Caco-2 (cell line): ENCODE measurements at places on chromosomes 13 and 19.

DNA sequence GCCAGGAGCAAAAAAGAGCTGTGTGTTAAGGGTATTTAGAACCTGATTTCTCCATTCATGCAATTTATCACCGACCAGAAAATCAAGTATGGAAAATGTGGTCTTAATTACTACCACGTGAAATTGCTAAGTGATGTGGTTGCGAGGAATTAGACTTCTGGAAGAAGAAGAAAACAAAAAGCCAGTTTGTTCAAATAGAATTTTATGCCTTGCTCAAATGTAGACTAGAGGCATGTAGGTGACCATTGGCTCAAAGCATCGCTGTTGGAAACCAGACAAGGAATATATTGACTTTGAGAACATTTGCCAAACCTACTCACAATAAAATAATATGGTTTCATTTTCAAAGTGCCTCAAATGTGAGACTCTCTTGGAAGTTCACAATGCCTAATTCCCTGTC, 57.3 kb upstream of the LRCH1 start:
- no peak for DNase-seq

- DNase-seq, result no peak
These were observed 576 bp downstream of the APBA3 start for GRCh38 chr19:3760871-3761361.

DNA sequence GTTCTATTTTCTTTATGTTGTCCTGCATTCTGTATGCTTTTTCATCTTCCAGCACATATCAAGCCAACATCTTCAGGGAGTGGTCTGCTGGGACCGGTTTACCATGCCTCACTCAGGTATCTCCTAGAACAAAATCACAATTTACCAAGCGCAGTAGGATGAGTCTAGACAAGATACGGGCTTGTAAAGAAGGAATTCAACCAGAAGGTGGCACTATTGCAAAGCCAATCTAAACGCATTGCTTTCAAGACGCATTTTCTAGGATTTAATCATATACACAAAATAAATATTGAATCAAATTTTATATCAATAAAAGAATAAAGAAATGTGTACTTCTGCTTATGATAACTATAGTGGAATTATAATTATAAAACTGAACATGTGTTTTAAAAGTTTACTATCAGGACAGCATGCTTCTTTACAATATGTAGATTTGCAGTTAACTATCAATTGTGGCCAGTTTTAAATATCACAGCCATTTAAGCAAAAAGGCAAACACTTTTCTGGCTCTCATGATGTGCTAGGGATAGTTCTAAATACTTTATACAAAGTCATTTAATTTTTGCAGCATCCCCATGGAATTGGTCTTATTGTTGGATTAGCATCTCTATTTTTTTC, 16.1 kb upstream of the TPP2 start:
- no peak for DNase-seq

DNA sequence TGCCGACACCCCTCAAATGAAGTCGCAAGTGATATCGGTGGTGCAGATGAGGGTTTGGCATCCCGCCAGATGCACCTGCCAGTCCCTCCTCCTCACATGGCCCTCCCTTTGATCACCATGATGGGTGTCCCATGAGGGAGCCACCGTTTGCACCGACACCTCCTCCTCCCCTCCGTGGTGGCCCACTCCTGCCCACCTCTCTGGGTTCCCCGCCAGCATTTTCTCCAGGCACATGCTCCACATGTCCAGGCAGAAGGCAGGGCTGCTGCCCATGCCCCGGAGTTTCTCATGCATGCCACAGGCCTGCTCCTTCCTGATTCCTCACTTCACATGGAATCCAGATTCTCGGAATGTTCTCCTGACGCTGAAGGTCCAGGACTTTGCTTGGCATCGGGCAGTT, 49.3 kb downstream of the COL4A2 start:
- no peak for DNase-seq

DNA sequence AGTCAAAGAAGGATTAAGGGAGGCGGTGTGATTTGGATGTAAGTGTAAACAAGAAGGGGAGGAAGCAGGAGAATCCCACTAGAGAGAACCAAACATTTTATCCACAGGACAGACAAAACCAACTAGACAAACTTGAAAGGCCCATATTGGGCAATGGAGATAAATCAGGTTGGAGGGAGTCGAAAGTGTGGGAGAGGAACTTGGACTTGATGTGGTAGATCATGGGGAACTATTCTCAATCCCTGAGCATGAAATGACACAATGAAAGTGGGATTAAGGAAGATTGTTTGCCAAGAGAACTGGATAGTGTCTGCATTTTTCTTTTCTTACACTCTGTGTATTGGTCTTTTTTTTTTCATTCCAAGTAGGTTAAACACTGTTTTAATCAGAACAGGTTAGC, 17.9 kb downstream of the GPR183 start:
- no peak for DNase-seq

- DNase-seq, result no peak
These were observed 82.0 kb downstream of the PCDH9 start for GRCh38 chr13:67148161-67148571.

DNA sequence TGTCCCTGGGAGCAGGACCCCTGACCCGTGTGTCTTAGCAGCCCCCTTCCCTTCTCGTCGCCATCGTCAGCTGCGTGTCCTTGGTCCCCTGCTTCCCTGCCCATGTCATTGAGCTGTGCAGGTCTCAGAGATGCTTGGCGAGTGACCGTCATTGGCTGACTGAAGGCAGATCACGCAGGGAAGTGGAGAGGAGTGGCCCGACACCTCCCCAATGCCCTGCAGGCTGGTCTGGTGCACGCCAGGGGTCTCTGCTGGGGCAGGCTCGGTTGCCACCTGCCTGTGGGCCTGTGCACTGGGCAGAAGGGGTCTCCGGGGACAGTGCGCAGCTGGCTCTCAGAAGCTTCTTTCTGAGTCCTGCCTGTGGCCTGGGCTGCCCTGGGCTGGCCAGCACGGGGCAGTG, 6.2 kb downstream of the GNA11 start:
- DNase-seq, result no peak

DNA sequence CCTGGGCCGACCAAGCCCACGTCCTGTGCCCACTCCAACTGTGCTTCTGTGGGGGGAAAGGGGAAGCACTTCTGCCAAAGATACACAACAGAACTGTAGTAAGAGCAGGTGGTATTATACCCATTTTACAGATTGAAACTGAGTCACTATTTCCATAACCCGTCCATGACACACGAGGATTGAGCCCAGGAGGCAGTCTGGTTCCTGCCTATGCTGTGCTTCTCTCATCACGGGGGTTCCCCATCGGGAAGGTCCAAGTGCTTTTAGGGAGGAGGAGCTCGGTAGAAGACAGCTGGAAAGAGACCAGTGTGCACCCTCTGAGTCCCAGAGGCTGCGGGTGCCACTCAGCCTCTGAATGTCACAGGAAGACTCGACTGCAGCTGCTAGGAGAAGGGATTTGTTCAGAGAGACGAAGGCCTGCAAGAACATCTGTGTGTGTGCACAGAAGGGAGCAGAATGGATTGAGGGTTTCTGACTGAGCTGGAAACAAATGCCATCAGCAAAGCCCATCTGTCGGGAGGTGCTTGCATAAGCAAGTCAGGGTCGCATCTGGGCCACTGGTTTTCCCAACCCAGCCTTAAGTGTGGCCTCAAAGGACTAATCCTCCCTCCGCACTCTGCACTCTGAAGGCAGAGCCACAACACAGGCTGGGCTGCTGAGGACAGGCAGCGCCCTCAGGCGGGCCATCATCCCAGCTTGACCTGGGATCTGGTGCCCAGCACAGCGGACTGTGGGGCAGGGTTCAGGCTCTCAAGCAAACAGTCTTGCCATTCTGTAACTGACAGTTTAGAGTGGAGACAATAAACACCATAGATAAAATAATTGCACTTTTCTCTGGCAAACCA, 150.0 kb downstream of the DPF1 start:
- peak; percentile 32 for DNase-seq

DNA sequence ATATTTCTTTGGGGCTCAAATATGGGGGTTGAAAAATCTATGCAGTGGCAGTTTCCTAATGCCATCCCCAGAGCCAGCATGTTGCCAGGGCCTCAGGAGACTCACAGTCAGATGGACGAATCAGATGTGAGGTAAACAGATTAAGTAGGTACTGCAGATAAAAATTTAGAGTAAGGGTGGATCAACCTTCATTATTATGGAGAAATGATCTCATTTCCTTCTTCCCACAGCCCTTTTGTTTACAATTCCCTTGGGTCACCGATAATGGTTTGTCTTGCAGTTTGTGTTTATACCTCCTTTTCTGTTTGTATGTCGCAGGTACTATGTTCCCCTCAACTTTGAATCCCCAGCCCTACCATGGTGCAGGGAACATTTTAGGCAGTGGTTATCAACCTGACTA, 20.0 kb downstream of the DIAPH3 start:
- no peak for DNase-seq

DNA sequence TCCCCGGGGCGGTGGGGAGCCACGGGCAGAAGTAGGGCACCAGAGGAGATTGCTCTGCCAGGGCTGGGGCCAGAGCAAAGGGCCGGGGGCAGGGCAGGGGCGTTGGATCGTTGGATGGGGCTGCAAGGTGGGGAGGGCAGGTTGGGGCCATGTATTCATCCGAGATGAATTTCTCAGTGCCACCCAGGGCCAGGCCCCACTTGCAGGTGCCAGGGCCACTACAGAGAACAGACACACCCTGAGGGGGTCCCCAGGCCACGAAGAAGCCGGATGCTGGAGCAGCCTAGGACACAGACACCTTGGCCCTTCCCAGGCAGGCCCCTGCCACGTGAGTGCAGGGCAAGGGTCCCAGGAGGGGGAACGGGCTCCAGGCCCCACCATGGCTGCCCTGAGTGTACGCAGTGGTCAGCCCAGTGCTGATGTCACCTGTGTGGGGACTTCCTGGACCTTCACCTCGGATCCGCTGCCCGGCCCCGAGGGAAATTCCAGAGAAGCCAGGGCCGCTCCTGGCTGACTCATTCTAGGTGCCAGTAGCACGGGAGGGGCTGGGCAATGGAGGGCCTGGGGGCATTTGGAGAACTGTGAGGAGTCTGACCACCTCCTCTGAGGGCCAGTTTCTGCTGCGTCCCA, 9.6 kb upstream of the SBNO2 start:
- DNase-seq, result peak; percentile 87
